HS-27A (cell line): ENCODE measurements at places on chromosomes 12 and 14.
A peak's percentile ranks its signal among the peaks of the same experiment; 100 is the strongest.

DNA sequence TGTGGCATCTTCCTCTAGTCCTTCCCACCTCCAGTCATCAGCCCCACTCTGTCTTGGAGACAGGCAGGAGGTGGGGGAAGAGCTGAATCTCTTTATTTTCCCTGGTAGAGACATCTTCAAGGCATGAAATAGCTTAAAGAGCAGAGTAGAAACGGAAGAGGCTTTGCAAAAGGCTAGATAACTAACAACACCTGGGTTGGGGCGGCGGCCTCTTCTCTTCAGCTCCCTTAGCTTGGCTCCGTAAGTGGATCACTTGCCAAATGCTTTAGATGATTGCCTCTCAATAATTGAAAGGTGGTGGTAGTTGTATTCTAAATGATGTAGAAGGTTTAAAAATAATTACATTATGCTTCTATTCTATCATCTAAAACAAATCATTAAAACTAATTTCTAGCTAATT is 36.1 kb downstream of the SSPN start:
- DNase-seq, result no peak

DNA sequence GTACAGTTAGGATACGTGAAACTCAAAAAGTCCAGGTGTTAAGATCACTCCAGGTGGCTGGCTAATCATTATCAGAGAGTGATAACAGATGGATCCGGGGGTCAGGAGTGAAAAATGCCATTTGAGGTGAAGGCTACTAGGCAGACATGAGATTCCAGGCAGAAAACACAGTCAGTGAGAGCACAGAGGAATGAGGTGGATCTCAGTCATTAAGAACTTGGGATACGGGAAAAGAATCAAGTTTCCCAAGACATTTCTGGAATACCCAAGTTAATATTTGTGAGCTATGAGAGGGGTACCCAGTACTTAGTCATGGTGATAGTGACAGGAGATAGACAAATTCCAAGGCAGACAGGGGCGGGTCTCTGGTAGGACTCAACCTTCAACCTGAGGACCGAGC is 94.6 kb upstream of the ALG10B start:
- no peak for DNase-seq

GRCh38 chr14:49464885-49465284 is 121.3 kb downstream of the RPS29 start:
- DNase-seq, result peak; percentile 7

- no peak for DNase-seq
Measured at GRCh38 chr14:105281371-105282097, 19.3 kb downstream of the BRF1 start.

DNA sequence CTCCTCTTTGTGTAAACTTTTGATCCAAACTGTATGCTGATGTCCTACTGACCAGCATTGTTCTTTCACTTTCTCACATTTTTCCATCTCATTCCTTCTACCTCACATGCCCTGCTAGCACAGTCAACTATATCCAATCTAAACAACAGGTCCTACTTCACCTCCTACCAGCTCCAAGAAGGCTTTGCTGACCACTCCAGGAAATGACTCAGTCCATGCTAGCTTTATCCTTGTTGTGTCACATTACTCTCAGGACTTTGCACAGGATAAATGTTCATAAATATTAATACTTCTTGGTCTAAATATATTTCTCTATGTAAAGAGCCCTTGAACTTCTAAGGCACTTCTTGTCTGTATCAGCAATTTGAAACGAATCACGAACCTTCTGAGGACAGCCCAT is 64.9 kb upstream of the PCED1B start:
- DNase-seq, result peak; percentile 69

- DNase-seq, result no peak
Measured at GRCh38 chr12:30945443-30946164, 19.1 kb downstream of the TSPAN11 start.

DNA sequence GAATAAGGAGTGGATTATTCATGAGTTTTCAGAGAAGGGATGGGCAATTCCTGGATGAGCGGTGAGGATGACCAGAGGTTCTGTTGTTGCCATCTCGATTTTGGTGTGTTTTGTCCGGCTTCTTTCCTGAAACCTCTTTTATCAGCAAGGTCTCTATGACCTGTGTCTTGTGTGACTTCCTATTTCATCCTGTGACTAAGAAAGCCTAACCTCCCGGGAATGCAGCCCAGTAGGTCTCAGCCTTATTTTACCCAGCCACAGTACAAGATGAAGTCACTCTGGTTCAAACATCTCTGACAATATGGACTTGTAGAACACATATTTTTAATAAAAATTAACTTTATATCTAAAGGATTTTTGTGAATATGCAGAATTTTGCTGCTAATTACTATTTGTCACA is 716.4 kb downstream of the FSCB start:
- DNase-seq, result no peak
